NCI-H2081 treated with DMSO at 0.1 percent for 48 hours (cell line): ENCODE measurements at places on chromosomes 4 and X.

DNA sequence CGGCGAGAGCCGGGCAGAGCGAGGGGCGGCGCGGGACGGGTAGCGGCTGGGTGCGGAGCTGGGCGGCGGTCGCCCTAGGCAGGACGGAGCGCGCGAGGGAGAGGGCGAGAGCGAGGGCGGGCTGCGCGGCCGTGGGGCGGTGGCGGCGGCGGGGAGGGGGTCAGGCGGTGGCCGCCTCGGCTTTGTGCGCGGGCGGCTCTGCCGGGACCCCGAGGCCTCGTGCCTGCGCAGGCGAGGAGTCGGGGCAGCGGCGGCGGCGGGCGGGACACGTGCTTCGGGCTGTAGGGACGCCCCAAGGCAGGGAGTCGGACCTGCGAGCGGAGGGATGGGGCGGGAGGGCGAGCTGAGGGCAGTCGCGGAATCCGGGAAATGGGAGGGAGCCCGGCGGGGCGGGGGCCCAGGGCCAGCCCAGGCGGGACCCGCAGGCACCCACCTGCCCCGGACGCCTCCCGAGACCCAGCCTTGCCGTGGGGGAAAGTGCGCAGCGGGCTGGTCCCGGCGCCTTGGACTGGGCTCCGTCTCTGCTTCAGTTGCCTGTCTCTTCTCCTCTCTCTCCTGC, 465 bp downstream of the BMPR1B start:
- DNase-seq, result no peak

DNA sequence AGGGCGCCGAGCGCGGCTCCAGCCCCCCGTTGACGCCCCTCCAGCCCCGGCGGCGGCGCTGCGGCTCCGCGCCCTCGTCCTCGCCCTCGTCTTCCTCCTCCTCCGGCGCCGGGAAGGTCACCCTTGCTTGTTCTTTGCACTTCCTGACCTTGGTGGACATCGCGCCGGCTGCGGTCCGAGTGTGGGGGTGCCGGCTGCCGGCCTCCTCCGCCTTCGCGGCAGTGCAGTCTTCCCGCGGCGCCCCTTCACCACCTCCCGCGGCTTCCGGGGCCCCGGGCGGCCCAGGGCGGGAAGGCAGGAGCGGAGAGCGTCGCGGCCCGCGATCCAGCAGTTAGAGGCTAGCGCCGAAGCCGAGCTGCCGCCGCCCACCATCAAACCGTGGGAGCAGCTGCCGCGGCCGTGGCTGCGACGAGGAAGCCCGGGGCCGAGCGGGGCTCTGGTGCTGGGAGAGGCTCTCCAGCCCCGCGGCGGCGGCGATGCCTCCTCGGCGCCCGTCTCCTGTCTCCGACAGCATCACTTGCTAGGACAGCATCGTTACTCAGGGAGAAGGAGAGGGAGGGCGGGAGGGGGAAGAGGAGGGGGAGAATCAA, at the start of gene TRPC3:
Gene TRPC3, minus strand, starts transcription at position 540 of the 590 bp plus-strand sequence. Its CDS starts 380 bp downstream, at position 160.
- DNase-seq, result no peak

DNA sequence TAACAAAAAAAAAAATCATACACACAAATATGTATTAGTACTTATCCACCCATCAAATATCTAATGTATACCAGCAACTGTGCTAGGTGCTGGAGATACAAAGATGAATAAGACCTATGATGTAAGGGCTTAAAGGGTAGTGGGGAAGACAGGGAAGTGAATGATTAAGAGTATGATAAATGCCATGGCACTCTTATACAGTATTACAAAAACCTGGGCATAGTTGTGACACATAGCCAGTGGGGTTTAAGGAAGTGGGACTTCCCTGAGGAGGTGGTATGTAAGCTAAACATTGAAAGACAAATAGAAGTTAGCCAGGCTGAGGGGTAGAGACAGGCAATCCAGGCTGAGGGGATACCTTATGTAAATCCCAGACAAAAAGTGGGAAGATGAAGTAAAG, 23.5 kb downstream of the CHM start:
- no peak for DNase-seq

DNA sequence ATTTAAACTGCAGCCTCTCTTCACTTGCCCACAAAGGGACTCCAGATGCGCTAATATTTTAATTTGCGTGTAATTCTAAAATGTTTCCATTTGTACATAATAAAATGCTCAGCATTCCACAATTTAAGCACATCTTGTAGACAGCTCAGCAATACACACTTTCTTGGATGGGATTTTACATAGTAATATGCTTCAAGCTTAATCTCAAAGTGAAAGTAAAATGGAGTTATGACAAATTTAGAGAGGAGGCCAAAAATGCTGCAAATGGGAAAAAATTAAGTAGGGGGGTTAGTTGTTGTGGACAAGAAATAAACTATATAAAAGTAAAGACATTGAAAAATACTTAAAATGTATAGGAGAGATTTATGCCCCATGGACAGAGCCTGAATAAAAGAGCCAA, 149.1 kb downstream of the FBXO8 start:
- no peak for DNase-seq

GRCh38 chrX:25124391-25124790, 108.6 kb upstream of the ARX start:
- DNase-seq, result no peak

DNA sequence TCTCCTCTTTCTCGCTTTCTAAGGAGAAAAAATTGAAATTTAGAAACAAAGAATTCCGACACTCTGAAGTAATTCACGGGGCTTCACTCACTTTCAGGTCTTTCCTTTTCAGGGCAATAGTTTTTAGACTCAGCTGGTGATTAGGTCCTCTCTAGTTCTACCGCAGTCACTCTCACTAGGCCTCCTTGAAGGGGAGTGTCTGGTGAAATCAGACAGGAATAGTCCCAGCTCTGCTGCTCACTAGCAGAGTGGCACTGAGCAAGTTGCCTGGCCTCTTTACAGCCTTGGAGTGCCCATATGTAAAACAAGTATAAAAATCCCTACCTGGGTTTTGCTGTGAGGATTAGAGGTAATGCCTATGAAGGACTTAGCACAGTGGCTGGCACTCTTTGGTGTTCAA, 64.1 kb downstream of the NEUROG2 start:
- no peak for DNase-seq

- DNase-seq, result no peak
Observed at GRCh38 chr4:1583051-1583785, 100.9 kb downstream of the FAM53A start.

- no peak for DNase-seq
Observed at GRCh38 chrX:123881330-123881729, 21.5 kb downstream of the XIAP start.

DNA sequence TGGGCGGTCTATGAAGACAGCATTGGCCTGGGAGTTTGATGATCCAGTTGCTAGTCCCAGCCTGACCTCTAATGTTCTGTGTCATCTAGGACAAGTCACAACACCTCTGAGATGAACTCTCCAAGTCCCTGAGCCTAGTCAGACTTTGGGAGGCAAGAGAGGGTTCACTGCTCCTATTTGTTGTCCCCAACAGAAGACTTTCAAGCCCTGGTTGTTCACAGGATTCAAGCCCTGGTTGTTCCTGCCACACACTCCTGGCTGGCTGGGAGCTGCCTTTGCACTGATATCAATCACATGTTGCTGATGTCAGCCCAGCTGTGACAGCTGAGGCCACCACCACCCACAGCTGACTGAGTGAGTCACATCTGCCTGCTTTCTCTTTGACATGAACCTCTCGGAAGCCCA, 253.2 kb upstream of the RASGEF1B start:
- DNase-seq, result no peak

DNA sequence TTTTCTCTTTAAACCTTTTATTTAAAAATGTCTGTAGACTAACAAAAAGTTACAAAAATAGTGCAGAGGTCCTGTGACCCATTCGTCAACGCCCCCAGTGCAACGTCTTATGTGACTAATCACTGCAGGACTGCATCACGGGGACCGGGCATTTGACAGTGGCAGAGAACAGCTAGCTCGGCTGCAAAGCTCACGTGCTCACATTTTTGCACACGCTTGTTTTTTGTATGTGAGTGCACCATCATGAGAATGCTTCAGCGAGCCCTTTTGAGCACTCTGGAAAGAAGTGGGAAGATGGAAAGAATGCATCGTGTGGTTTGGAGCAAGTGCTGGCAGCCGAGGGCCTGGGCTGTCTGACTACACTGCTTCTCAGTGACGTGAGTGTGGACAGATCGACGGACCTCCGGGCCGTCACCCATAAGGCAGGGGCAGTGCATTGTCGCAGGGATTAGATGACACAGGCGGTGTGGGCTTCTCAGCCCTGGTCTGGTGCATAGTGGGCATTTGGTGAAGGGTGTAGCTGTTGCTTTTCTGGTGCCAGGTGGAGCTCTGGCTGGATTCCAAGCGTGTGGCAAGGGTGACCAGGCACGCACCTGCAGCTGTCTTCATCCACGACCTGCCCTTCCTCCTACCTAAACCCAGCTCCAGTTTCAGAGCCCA, 17.7 kb downstream of the SPON2 start:
- DNase-seq, result no peak
